ENCODE measurements at places on chromosomes 16 and 17.

- DNase-seq = no peak
These were observed 2.5 kb upstream of the IGF2BP1 start for GRCh38 chr17:48994549-48995303.

DNA sequence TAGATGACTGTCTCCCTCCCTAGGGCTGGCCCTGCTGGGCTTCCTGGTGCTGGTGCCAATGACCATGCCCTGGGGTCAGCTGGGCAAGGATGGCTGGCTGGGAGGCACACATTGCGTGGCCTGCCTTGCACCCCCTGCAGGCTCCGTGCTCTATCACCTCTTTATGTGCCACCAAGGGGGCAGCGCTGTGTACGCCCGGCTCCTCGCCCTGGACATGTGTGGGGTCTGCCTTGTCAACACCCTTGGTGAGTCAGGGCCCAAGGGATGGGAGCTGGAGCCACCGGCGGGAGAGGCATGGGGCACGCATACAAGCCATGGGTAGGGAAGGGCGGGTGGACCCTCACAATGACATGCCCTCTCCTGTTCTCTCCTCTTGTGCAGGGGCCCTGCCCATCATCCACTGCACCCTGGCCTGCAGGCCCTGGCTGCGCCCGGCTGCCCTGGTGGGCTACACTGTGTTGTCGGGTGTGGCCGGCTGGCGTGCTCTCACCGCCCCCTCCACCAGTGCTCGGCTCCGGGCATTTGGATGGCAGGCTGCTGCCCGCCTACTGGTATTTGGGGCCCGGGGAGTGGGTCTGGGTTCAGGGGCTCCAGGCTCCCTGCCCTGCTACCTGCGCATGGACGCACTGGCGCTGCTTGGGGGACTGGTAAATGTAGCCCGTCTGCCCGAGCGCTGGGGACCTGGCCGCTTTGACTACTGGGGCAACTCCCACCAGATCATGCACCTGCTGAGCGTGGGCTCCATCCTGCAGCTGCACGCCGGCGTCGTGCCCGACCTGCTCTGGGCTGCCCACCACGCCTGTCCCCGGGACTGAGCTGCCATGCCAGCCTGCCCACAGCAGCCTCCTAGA, 2.2 kb downstream of the PAQR4 start:
- no peak for DNase-seq

- no peak for DNase-seq
These were observed 26.3 kb upstream of the NACA2 start for GRCh38 chr17:61617330-61617729.

- DNase-seq = no peak
These were observed 6.8 kb downstream of the GABARAPL2 start for GRCh38 chr16:75572864-75573542.

DNA sequence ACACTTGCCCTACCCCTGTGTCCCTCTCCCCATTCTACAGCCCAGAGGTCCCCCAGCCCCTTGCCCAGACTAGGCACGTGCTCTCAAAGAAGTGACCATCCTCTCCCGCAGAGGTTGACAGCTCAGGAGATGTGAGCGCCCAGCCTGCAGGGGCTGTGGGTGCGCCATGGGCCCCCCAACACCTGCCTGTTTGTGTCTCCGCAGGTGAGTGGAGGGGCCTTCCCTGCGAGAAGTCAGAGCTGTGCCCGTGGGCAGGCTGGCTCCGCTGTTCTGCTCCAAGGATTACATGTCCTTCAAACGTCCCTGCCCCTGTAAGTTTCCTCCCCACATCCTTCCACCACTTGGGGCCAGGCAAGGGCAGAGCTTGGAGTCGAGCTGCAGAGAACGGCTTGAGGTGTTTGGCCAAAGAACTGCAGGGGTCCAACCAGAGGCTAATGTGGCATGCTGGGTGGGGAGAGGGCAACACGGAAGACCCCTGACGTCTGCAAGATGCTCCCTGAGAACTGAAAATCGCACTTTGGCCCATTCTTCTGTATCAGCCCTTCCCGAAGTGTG, 10.4 kb downstream of the BEAN1 start:
- DNase-seq = no peak

DNA sequence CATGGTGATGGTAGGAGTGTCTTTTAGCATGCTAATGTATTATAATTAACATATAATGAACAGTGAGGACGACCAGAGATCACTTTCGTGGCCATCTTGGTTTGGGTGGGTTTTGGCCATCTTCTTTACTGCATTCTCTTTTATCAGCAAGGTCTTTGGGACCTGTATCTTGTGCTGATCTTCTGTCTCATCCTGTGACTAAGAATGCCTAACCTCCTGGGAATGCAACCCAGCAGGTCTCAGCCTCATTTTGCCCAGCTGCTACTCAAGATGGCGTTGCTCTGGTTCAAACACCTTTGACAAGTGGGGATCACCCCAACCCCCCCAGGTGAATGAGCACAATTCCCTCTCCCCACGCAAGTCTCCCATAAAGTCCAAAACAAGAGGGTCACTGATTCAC, 49.3 kb upstream of the ETV4 start:
- no peak for DNase-seq

DNA sequence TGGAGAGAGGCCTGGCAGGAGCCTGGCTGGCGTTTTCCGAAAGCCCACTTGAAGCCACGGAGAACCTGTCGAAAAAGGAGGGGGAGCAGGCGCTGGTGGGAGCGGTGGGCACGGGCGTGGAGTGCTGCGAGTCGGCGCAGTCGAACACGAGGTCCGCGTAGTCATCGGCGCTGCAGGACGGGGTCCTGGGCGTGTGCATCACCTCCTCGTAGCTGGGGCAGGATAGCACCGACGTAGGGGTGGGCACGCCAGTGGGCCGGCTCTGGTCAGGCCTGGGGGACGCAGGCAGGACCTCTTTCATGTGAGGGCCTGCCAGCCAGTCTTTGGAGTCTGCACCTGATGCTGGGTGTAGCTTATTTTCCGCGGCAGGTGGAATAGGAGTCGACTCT, 63.7 kb downstream of the ZNF778 start:
- no peak for DNase-seq

- no peak for DNase-seq
These were observed 11.0 kb upstream of the PLCG2 start for GRCh38 chr16:81767987-81768592.

DNA sequence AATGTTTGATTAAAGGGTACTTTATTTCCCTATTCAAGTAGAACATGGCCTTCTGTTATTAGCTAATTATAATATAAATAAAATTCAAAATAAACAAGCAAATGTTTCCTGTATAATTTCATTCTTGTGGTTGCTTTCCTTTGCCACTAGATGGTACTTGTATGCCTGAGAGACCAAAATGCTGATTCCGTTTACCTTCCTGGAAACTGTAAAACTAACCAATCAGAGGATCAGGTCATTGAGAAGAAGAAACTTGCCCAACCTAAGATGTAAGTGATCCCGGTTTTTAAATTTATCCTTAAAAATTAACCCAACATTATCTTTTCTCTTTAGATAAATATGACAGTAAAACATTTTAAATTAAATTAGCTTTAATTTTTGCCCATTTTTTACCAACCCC, 8.1 kb upstream of the ABCA5 start:
- DNase-seq = no peak
